ENCODE measurements at places on chromosomes 7 and 10.

DNA sequence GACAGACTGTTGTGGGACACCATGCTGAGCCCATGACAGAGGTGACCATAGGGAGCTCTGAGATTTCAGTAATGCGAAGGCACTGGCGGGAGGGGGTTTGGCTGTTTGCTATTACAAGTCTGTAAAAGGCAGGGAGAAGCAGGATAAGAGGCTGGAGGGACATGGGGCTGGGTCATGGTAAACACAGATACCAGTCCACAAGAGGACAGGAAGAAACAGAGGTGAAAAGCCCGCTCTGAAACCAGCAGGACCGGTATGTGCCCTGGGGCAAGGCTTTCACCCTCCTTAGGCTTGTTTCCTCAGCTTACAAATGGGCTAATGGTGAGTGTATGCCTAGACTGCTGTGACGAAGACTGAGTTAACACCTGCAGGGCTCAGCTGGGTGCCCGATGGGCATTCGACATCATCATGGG is 34.1 kb downstream of the ANXA11 start:
- DNase-seq = no peak

- DNase-seq = no peak
Measured at GRCh38 chr10:114928818-114929217, 9.2 kb upstream of the TRUB1 start.

GRCh38 chr7:97081521-97082300 is 35.8 kb upstream of the SDHAF3 start:
- no peak for DNase-seq

DNA sequence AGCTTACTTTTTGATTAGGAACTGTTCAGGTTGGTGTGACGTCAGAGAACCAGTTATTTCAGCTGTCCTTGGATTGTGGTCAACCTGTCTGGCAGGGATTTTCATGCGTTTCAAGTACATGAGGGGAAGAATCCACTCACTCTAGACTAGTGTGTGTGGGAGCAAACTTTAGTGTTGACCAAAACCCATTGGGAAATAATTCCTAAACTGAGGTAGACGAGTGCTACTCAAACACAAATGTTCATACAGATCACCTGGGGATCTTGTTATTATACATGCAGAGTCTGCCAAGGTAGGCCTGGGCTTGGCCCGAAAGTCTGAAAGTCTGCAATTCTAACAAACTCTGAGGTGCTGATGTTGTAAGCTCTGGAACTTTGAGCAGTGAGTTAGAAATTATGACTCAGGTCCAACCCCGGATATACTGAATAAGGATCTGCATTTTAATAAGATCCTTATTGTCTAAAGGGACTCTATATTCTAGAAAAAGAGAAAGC is 111.1 kb upstream of the CREB5 start:
- peak; percentile 42 for DNase-seq

DNA sequence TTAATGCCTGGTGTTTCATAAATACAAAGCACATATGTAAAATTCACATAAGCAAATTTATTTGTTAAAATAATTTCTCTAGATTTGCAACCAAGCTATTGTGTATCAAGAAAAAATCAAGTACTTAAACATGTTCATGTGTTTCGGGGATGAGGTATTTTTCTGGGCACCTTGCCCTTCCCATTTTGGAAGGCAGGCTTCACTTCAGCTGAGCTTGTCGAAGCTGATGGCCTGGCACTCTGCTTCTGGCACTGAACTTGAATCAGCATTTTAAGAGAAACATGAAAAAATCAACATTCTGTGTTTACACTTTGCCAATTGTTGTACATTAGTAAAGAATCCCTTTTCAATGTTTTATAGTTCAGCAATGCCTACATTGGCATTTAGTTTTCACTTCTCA is 179.1 kb upstream of the STEAP4 start:
- no peak for DNase-seq

- no peak for DNase-seq
Measured at GRCh38 chr7:37251222-37251621, 197.4 kb downstream of the ELMO1 start.

DNA sequence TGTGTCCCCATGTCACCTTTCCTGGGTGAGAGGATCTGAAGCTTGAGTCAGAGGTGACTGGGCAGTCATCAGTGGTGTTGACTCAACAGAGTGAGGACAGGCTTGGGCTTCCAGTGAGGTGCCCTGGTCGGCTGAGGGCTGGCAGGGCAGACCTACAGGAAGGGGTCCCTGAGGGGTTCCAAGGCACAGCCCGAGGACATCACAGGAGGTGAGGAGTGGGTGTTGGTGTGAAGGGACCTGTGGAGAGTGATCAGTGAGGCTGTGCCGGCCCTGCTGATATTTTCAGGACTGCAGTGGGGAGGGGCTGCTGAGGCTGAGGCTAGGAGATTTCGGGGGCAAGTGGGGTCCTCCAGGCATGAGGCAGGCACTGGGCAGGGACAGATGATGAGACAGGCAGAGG is 545.5 kb downstream of the TCERG1L start:
- DNase-seq = no peak

- DNase-seq = no peak
Measured at GRCh38 chr7:135210888-135211178, 493 bp downstream of the WDR91 start.

- no peak for DNase-seq
Measured at GRCh38 chr7:159013181-159013690, 131.4 kb downstream of the VIPR2 start.

- DNase-seq = no peak
Measured at GRCh38 chr10:43365001-43365400, 6.4 kb upstream of the FXYD4 start.

GRCh38 chr7:93476491-93477344 is 97.8 kb downstream of the CALCR start:
- DNase-seq = no peak

GRCh38 chr7:33157781-33158180 is 28.4 kb downstream of the BBS9 start:
- no peak for DNase-seq

GRCh38 chr10:11177381-11177780 is 159.7 kb downstream of the CELF2 start:
- DNase-seq = no peak

DNA sequence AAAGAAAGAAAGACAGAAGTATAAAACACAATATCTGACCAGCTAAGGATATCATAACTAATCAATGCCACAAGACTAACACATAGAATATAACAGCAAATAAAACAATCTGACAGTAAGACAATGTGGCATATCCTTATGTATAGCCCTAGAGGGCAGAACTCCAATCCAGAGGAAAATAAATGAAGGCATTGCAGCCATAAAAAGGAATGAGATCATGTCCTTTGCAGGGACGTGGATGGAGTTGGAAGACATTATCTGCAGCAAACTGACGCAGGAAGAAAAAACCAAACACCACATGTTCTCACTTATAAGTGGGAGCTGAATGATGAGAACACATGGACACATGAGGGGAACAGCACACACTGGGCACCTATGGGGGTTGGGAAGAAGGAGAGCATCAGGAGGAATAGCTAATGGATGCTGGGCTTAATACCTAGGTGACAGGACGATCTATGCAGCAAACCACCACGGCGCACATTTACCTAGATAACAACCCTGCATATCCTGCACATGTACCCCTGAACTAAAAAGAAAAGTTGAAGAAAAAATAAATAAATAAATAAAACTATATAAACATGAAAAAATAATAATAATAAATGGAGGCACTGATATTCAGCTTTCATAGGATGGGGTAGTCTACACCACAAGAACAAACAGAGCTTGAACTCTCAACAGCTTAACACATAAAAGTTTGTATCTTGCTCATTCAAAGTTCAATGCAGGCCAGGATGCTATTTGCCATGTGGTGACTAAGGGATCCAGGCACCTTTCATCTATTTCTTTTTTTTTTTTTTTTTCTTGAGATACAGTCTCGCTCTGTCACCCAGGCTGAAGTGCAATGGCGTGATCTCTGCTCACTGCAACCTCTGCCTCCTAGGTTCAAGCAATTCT is 66.1 kb upstream of the KAT6B start:
- no peak for DNase-seq

- DNase-seq = no peak
Measured at GRCh38 chr7:143346018-143346417, 16.5 kb downstream of the FAM131B start.

DNA sequence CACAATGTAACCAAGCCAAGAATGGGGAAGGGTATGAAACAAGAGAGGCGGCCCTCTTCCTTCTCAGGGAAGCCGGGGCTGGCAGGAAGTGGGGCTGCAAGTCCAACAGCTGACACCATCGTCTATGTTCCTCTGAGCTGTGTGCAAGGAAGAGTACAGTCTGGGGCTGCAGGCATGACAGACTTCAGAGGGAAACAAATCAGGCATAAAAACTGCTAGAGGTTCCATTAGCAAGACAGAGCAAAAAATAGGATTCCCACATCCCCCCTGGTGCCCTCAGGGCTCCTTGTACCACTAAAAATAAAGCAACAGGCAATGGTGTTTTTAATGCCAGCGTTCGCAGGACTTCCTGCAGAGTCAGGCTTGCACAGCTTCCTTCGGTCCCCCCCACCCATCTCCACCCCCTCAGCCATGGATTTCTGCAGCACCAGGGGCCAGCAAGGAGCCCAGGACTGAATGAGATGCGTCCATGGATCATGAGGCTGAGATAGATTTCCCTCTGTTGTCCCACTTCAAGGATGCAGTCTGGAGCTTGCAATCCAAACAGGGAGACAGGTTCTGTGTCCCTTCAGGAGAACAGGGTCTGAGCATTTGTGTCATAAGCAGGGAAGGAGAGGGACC is 34.6 kb downstream of the KCNMA1 start:
- DNase-seq = peak; percentile 32

- peak; percentile 29 for DNase-seq
Measured at GRCh38 chr7:35878351-35878750, 77.5 kb downstream of the SEPTIN7 start.

- DNase-seq = no peak
Measured at GRCh38 chr7:128309976-128310375, 33.7 kb downstream of the RBM28 start.

DNA sequence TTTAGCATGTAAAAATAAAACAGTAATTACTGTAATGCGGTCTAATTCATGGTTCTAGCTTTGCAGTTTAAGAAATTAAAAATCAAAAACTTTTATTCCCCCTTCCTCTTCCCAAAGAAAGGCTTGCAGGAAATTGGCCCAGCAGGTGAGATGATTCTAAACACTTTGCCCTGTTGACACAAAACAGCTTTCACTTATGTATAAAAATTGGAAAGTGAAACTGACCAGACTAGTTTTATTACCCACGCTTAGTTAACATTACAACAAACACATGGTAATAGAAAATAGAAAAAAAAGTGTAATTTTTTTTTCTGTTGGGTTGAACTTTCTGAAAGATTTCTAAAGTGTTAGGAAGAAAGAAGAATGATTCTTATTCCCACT is 1.2 kb upstream of the CCDC6 start:
- no peak for DNase-seq

DNA sequence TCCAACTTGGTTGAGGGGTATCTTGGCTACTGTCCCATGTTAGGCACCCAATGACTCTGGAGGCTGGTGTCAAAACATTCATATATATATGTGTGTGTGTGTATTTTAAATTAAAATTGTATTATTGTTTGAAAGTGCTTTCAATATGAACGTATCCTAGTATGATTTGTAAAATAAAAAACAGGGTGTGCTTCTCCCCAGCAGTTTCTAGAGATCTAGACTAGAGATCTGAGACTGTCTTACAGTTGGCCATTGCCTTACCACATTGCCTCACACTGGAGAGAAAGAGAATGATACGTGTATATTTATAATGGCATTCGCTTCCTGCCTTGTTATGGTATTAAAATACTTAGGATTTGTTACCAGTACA is 1.2 kb downstream of the BAG3 start:
- peak; percentile 88 for DNase-seq

- no peak for DNase-seq
Measured at GRCh38 chr7:90473814-90474213, 4.4 kb downstream of the PTTG1IP2 start.

DNA sequence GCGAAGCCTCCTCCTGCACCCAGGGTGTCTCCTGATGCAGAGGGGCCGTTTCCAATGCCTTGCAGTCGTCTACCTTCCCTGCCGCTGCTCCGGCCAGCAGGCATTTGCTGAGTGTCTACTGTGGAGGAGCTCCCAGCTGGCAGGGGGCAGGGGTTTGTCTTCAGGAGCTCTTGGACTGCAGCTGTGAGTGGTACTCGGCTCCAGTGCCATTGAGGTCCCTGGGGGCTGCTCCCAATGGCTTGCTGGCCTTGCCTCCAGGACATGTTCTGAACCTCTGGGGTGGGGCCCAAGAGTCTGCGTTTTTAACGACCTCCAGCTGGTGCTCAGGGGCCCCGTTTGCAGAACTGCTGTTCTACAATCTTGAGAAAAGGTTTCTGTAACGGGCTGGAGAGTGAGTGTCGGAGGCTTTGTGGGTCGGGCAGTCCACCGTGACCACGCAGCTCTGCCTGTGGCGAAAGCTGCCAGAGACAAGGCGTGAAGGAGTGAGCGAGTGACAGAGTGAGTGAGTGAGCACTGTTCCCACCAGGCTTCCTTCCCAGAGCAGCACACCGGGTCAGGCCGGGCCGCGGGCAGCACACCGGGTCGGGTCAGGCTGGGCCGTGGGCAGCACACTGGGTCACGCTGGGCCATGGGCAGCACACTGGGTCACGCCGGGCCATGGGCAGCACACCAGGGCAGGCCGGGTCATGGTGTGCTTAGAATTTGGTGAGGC is 520.2 kb downstream of the PTPRN2 start:
- no peak for DNase-seq

- DNase-seq = peak; percentile 17
Measured at GRCh38 chr7:20085086-20085485, 132.1 kb downstream of the MACC1 start.

GRCh38 chr10:26269754-26270153 is 53.2 kb downstream of the GAD2 start:
- no peak for DNase-seq

- peak; percentile 95 for DNase-seq
Measured at GRCh38 chr10:6778992-6779701, 199.1 kb upstream of the PRKCQ start.

GRCh38 chr10:79385392-79385795 is 38.1 kb downstream of the PPIF start:
- no peak for DNase-seq

GRCh38 chr7:138032186-138032585 is 30.3 kb upstream of the CREB3L2 start:
- no peak for DNase-seq

DNA sequence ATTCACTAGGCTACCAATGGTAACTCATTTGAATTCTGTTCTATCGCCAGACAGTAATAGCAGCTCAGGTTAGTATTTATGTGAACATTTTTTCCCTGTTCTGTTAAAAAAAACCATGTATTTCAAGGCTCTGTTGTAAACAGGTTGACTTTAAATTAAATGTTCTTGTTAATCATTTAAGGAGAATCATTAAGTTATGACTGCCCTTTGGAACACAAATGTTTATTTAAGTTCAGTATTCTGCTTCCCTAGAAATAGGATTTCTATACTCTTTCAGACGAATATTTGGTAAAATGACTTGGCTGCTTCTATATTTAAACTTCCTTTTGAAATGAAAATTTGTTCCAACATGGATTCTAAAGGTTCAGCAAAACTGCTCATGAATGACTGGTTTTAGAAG is 13.1 kb upstream of the CROT start:
- DNase-seq = no peak
